Kidney (tissue), 22 donors: ENCODE measurements at places on chromosomes 1 and 21. TPM values are rescaled to one million over a fixed set of nuclear protein-coding genes. Genes with fewer than 3 reads are reported as not detected.

- no peak for DNase-seq
Measured at GRCh38 chr1:160428053-160428452, 27.7 kb downstream of the VANGL2 start.

Gene PDE9A
- total RNA-seq: 39.0 TPM

- DNase-seq: no peak
Measured at GRCh38 chr1:230757856-230758708, 10.9 kb downstream of the CAPN9 start.

DNA sequence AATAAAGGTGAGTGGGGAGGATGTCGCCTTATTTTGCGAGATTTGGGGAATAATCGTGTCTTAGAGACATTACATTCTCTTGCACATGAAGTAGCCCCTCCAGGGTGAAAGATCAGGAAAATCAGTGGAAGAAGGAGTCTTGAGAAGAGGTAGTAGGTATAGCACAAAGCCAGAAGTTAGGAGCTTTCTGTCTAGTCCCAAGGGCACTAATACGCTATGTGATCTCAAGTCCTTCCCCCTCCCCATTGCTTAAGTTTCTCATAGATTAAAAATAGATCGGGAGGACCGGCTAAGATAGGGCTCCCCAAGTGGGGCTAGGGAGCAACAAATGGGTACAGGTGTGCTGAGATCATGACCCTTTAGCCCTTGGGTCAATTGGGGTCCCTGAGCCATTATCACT lies 13.5 kb downstream of the LRRN2 start:
- DNase-seq: no peak

- no peak for DNase-seq
Measured at GRCh38 chr21:41997657-41998056, 12.5 kb downstream of the ZBTB21 start.

- DNase-seq: no peak
Measured at GRCh38 chr21:40641042-40641441, 205.9 kb downstream of the DSCAM start.

GRCh38 chr1:114691061-114691460 lies 4.3 kb downstream of the AMPD1 start:
- DNase-seq: no peak

GRCh38 chr1:53071167-53071865 lies 9.3 kb downstream of the PODN start:
- no peak for DNase-seq

DNA sequence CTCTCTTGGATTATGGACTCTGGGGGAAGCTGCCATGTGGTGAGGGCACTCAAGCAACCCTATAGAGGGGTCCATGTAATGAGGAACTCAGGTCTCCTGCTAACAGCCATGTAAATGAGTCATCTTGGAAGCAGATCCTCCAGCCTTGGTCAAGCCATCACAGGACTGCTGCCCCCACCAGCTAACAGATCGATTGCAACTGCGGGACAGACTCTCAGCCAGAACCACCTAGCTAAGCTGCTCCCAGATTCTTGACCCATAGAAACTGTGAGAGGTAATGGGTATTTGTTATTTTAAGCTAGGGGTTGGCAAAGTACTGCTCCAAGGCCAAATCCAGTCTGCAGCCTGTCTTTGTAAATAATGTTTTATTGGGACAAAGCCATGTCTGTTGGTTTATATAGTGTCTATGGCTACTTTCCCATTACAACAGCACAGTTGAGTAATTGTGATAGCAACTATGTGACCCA lies 27.6 kb upstream of the MAP3K7CL start:
- DNase-seq: no peak

- no peak for DNase-seq
Measured at GRCh38 chr1:1869469-1869868, 21.4 kb downstream of the GNB1 start.

GRCh38 chr1:9440763-9441194 lies 98.5 kb upstream of the SLC25A33 start:
- no peak for DNase-seq

DNA sequence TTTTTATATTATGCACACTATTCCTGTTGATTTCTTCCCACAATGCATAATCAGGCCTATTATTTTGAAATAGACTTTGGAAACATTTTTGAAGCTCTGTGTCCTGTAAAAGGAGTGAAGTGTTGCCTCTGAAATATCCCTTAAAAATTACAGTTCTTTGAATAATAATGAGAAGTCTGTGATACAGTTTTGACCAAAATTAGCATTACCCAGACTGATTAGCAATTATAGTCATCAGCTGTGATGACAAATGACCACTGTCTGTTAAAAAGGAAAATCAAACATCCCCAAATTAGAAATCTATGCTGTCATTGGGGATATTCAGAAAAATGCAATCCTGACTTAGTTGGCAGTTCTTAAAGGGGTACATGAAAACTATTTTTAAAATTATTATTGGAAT lies 63.7 kb downstream of the PTGS2 start:
- no peak for DNase-seq

GRCh38 chr1:59020151-59020997 lies 236.5 kb upstream of the JUN start:
- DNase-seq: no peak

Gene OR2L8
- total RNA-seq: not detected
